ENCODE measurements at places on chromosomes 5 and 9. TPM values are rescaled to one million over a fixed set of nuclear protein-coding genes. Genes with fewer than 3 reads are reported as not detected.

FOXI1 gene
- not detected for total RNA-seq

CCNI2 gene
- not detected for total RNA-seq

PCDHAC1 gene
- total RNA-seq = not detected

PKD2L2 gene
- total RNA-seq = not detected

FOXD4 gene
- not detected for total RNA-seq

FBXW2 gene
- total RNA-seq = 35.6 TPM

DNM1 gene
- 13.6 TPM for total RNA-seq

AQP7 gene
- 0.28 TPM for total RNA-seq

LRRC19 gene
- total RNA-seq = not detected

NOXA1 gene
- total RNA-seq = not detected

RNF20 gene
- total RNA-seq = 30.8 TPM

LHX2 gene
- not detected for total RNA-seq

ZNF367 gene
- total RNA-seq = 4.7 TPM

NR4A3 gene
- total RNA-seq = 1.9 TPM

DIRAS2 gene
- total RNA-seq = not detected

SPINK13 gene
- total RNA-seq = not detected

PLAA gene
- total RNA-seq = 24.4 TPM

MARCHF6 gene
- 71.4 TPM for total RNA-seq

Measured in IMR-90 (cell line).